ENCODE measurements at places on chromosomes 3 and 15.

DNA sequence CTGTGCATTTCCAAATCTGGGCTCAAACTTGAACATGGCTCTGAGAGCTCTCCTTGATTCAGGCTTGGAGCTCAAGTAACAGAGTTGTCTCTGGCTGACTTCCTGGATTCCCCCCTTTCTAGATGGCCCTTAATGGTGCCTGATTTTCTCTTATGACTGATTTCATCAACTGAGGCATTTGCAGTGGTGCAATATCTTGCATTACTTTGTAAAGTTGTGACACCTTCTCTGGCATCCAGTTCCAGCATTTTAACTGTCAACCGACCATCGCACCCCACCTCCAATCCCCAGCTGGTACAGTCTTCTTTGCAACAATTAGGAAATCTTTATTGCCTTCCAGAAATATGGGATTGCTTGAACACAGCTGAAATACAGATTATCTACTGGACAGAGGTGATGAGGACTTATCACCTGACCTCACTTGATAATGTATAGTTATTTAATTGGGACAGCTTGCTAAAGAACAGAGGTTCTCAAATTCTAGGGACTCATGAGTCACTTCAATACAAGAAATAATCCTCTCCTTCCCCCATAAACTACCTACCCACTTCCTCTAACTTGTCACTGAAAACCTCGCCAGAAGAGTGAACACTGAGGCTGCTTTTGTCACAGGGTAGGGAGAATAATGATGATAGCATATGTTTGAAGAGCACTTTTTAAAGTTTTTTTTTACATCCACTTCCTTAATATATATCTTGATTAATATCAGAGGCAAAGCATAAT, 41.8 kb downstream of the FILIP1L start:
- no peak for DNase-seq

DNA sequence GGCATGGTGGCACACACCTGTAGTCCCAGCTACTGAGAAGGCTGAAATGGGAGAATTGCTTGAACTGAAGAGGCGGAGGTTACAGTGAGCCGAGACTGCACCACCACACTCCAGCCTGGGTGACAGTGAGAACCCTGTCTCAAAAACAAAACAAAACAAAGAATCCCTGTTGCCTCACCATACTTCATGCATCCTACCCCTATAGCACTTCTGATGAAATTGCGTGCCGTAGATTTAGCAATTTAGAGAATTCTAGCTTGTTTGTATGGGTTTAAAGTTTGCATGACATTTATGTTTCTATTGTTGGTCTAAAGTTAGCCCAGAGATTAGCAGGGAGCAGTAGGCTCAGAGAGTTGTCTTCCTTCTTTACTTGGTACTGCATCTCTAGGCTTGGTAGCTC, 7.8 kb downstream of the RAB5A start:
- DNase-seq: no peak

GRCh38 chr15:89521605-89522004, 25.2 kb upstream of the RHCG start:
- no peak for DNase-seq

DNA sequence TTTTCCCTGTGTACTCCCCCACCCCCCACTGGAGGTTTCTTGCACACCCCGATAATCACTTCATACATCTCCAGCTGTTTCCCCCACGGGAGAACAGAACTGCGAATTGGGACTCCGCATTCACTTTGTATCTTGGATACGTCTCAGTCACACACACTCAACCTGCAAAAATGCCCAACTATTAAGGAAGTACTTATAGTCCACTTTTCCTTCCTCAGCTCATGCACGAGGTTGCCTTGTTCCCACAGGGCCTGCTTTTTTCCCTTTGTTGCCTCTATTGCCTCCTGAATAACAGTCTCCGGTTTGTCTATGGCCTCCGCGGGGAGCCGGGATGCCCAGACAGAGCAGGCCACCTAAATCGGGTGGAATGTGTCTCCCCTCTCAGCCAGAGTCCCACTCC, 282.3 kb downstream of the PYDC2 start:
- no peak for DNase-seq

Measured in SW 1271 (cell line).